Left lobe of liver (tissue), 2 donors: ENCODE measurements at places on chromosomes 16 and 17.
A peak's percentile ranks its signal among the peaks of the same experiment; 100 is the strongest.

DNA sequence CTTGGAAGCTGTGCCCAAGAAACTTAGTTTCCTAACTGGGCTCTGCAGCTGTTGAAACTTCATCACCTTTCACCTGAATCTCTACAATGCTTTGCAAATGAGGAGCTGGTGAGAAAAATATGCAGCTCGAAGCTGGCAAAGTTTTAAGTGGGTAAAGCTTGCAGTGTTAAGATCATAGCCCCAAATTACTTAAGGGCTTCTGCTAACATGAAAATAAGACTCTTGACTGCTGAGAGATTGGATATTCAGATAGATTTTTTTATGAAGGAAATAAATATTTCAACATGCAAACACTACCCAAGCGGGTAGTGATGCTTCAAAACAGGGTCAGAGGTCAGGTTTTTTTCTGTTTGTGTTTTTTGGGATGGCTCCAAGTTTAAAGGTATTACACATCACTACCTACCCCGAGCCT, 278.7 kb downstream of the FTO start:
- DNase-seq, result no peak

- no peak for DNase-seq
These were observed 1.7 kb downstream of the ADAMTS18 start for GRCh38 chr16:77433146-77433545.

DNA sequence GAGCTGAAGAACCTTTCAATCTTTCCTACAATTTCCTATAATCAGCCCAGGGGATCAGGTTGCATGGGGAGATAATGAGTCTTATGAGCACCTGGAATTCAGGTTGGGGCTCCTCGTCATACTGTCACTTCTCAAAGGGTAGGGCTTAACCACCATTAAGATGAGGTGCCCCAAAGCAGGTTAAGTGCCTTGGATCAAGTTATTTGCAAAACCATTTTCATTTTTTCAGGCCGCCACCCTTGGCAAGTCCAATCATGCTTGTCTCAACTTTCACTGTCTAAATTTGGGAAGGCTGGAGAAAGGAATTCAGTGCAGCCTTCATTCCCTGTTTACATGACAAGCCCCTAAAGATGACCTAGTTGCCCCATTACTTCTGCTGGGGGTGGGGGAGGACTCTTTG, 44.9 kb upstream of the TANGO6 start:
- no peak for DNase-seq

- no peak for DNase-seq
These were observed 29.7 kb upstream of the FASN start for GRCh38 chr17:82127704-82128103.

- DNase-seq, result peak; percentile 11
These were observed 7.5 kb upstream of the GJD3 start for GRCh38 chr17:40372031-40372430.

- no peak for DNase-seq
These were observed 3.8 kb upstream of the TMEM238L start for GRCh38 chr17:10807704-10808128.
